Activated T-cell treated with anti-CD3 and anti-CD28 coated beads, Interleukin-2, amount 50 U/mL, for 72 hours (primary cell): ENCODE measurements at places on chromosomes 3 and 15. TPM values are rescaled to one million over a fixed set of nuclear protein-coding genes. Genes with fewer than 3 reads are reported as not detected.

GRCh38 chr3:98646680-98647079 lies 53.3 kb upstream of the CPOX start:
- no peak for DNase-seq
- no peak overlapping the region for H3K4me3 ChIP-seq
- H3K36me3 ChIP-seq, result no peaks in the 10 kb centered on the region
- no peak overlapping the region for H3K27ac ChIP-seq

DNA sequence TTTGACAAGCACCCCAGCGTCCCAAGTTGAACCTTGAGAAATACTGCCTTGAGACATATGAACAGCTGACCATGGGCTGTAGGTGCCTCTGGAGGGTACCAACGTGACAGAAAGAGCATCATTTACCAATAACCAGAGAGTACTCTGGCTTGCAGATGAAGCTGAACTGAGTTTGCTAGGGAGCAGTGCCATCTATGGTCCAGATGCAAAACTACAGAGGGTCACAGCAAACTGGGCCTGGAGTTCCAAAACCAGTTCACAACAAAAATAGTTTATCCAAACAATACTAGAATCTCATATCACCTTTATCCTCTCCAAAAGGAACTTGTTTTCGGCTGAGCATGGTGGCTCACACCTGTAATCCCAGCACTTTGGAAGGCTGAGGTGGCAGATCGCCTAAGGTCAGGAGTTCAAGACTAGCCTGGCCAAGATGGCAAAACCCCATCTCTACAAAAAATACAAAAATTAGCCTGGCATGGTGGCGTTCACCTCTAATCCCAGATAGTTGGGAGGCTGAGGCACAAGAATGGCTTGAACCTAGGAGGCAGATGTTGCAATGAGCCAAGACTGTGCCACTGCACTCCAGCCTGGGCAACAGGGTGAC lies 69.3 kb downstream of the CHAC1 start:
- H3K27me3 ChIP-seq, result no peaks in the 10 kb centered on the region
- peaks cover 6% of the 10 kb centered on the region for H3K36me3 ChIP-seq
- DNase-seq, result peak; percentile 43
- H3K4me3 ChIP-seq, result no peak overlapping the region
- peak overlapping the region; percentile 12 for H3K27ac ChIP-seq

GP5 gene
- total RNA-seq, result 1.6 TPM

SH2D7 gene
- not detected for total RNA-seq

SPATA12 gene
- total RNA-seq, result not detected
